Stimulated activated CD8-positive, alpha-beta memory T cell treated with anti-CD3 and anti-CD28 coated beads, Interleukin-7, amount 100 ng/mL, for 1 hour (primary cell): ENCODE measurements at places on chromosomes 5 and 9.

DNA sequence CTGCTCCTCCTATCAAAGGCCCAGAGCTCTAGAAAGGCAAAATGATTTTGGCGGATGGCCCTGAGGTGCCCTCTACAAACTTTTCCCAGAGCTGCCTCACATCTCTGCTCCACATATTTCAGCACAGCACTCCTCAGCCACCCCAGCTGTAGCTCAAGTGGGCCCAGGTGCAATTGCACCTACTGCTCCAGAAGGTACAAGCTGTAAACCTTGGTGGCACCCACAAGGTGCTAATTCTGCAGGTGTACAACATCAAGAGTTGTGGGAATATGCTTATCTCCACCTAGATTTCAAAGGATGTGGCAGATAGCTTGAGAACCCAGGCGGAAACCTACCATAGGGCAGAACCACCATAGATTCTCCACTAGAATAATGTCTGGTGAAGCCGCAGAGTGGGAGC, 432.2 kb downstream of the TMEM232 start:
- no peak for DNase-seq

GRCh38 chr5:82924226-82925060, 152.8 kb downstream of the TMEM167A start:
- DNase-seq = no peak

GRCh38 chr9:81141961-81142360, 547.4 kb downstream of the TLE1 start:
- no peak for DNase-seq

- no peak for DNase-seq
These were observed 307.7 kb upstream of the ZNF608 start for GRCh38 chr5:125054146-125054545.

- no peak for DNase-seq
These were observed 729.8 kb downstream of the PRELID2 start for GRCh38 chr5:145105384-145105783.

- no peak for DNase-seq
These were observed 786.5 kb upstream of the ACO1 start for GRCh38 chr9:31597977-31598376.
